Stimulated activated CD4-positive, alpha-beta T cell treated with anti-CD3 and anti-CD28 coated beads, Interleukin-12 subunit alpha, Interleukin-12 subunit beta, amount 100 ng/mL, for 4 hours (primary cell): ENCODE measurements at places on chromosomes 3 and 15.
A peak's percentile ranks its signal among the peaks of the same experiment; 100 is the strongest.

DNA sequence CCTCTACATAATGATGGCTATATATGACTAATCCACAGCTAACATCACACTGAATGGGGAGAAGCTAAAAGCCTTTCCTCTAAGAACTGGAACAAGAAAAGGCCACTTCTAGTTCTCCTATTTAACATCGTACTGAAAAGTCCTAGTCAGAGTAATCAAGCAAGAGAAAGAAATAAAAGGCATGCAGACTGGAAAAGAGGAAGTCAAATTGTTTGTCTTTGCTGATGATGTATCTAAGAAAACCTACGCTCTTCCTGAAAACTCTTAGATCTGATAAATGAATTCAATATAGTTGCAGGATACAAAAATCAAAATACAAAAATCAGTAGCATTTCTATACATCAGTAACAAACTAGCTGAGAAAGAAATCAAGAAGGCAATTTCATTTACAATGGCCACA lies 116.9 kb downstream of the TP63 start:
- no peak for DNase-seq

DNA sequence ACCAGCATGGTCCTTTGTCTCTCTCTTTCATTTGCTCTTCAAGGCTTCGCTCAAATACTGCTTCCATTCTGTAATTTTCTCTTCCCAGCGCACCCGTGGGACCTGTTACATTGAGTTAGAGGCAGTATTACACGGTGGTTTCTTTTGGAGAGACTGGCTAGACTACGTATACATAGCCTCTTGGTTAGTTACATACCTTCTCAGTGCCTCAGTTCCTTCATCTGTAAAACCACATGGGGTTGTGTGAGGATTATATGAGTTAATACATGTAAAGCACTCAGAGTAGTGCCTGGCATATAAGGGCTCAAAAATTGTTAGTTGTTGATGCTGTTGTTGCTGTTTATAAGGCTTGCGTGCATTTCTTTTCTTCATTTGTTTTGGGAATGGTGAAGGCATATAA lies 33.8 kb downstream of the UBE2E2 start:
- DNase-seq: no peak

DNA sequence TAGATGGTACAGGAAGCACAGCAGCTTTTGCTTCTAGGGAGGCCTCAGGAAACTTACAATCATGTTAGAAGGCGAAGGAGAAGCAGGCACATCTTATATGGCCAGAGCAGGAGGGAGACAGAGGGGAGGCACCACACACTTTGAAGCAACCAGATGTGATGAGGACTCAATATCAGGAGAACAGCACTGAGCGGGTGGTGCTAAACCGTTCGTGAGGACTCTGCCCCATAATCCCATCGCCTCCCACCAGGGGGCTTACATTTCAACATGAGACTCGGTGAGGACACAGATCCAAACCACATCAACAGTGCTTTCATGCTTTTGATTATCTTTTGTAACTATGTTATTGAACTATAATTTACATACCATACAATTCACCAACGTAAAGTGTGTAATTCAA lies 7.6 kb upstream of the TMEM44 start:
- peak; percentile 15 for DNase-seq

DNA sequence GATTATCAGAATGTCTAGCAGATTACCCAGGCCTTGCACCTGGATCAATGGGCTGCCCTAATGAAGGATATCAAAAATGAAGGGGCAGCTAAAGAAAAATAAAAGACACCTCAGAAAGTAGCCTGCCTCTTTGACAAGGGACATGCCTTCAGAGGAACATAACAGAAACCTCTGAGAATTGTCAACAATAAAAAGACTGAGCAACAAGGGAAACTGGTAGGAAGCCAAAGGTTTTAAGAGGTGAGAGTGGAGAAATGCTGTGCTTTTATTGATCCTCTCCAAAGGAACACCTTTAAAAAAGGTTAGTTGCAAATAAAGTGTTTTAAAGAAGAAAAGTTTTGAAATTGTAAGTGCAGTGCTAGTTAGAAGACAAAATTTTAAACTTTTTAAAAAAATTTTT lies 187.8 kb upstream of the TTC14 start:
- no peak for DNase-seq

GRCh38 chr15:45181491-45182285 lies 6.1 kb downstream of the SHF start:
- no peak for DNase-seq

DNA sequence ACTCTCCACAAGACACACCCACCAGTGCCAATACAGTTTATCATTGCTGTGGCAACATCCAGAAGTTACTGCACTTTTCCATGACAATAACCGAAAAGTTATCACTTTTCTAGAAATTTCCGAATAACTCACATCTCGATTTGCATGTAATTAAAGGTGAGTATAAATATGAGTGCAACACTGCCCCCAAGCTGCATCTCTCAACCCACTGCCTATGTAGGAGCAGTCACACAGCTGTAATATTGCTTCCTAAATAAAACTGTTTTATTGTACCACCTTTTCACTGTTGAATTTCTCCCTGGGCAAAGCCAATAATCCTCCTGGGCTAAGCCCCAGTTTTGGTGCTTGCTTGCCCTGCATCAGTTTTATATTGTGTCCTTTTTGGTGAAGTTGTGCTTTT lies 601.0 kb upstream of the EPHA6 start:
- no peak for DNase-seq

GRCh38 chr3:182364723-182365650 lies 428.3 kb upstream of the ATP11B start:
- DNase-seq: no peak

- DNase-seq: no peak
These were observed 2.2 kb downstream of the TAGLN3 start for GRCh38 chr3:112000966-112001365.

GRCh38 chr3:136543385-136543784 lies 208.8 kb downstream of the STAG1 start:
- no peak for DNase-seq

DNA sequence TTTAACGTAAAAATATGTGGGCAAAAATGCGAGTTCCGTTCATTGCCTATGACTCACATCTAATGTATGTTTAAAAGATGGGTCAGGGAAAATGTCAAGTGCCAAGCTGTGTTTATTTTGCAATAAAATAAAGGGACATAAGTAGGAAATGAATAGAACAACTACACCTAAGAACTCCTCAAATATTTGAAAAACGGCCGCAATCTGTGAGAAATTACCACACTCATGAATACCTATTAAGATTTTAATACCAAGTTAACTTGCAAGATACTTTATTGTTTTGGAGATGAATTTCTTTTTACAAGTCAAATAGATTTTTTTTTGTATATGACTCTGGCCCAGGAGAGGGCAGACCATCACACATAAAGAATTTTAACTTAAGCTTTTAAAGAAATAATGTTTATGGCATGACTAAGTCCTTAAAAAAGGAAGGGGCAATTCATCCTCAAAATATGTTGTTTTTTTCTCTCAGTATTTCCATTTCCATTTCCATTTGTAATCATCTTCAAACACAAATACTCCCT lies 152.7 kb downstream of the SUCNR1 start:
- no peak for DNase-seq

GRCh38 chr3:187066228-187066995 lies 72.9 kb downstream of the RPL39L start:
- peak; percentile 30 for DNase-seq

- DNase-seq: no peak
These were observed 100.1 kb upstream of the SPATA12 start for GRCh38 chr3:56960234-56960917.

GRCh38 chr3:113136071-113136470 lies 75.3 kb upstream of the BOC start:
- no peak for DNase-seq
